ENCODE measurements at places on chromosomes 4 and X. TPM values are rescaled to one million over a fixed set of nuclear protein-coding genes. Genes with fewer than 3 reads are reported as not detected.

DNA sequence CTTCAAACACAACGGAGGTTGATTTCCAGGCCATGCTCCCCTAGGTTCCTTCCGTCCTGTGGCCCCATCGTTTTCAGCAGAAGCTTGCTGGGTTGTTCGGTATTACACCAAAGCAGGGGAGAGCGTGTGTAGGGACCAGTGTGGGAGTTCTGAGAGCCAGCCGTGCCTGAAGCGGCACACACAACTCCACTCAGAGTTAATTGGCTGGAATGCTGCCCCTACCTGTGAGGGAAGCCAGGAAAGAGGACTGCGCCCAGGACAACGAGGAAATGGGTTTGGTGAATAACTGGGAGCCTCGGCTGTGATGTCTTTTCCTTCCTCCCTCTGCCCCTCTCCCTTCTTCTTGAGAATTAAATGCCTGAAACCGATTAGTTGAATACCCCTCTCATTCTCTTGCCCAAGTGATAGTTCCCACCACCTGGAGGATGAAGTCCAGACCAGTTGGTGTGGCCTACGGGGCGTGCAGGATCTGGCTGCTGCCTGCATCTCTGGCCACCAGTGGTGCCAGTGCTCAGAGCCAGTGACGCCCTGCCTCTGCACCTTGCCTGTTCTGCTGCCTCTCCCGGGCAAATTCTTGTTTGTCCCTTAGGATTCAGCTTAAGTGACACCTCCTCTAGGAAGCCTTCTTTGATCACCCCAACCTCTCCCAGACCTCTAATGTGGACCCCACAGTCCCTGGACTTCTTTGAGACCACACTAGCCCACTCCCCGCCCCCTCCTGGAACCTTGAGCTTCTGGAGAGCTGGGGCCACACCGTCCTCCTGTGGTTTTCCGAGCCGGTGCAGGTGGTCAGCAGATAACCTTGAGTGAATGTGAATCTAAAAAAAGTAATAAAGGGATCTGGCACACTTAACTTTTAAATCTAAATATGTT lies 33.6 kb downstream of the TBC1D14 start:
- DNase-seq = no peak

GRCh38 chr4:142194905-142195304 lies 558.5 kb downstream of the IL15 start:
- DNase-seq = no peak

DNA sequence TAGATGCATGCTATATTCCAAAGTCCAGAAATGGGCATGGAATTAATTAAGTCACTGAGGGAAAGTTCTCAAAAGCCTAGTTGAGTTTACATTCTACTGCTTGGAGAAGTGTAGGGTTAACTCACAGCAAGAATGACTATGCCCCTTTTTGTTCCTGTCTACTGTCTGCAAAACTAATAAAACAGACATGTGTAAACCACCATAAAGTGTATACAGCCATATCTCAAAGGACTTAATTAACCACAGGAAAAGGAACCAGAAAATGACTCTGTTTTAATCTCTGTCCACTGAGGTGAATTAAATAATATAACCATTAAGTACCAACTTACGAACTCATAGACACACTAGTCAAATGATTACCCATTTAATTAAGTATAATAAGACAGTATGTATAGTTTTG lies 84.9 kb downstream of the PRDM5 start:
- DNase-seq = no peak

GRCh38 chrX:45347877-45348276 lies 147.2 kb upstream of the DIPK2B start:
- no peak for DNase-seq

- DNase-seq = no peak
Observed at GRCh38 chrX:45803383-45803921, 602.8 kb upstream of the DIPK2B start.

GRCh38 chrX:56802921-56803849 lies 74.1 kb downstream of the NBDY start:
- DNase-seq = peak; percentile 4

- no peak for DNase-seq
Observed at GRCh38 chrX:150848914-150849365, 49.5 kb downstream of the CD99L2 start.

DNA sequence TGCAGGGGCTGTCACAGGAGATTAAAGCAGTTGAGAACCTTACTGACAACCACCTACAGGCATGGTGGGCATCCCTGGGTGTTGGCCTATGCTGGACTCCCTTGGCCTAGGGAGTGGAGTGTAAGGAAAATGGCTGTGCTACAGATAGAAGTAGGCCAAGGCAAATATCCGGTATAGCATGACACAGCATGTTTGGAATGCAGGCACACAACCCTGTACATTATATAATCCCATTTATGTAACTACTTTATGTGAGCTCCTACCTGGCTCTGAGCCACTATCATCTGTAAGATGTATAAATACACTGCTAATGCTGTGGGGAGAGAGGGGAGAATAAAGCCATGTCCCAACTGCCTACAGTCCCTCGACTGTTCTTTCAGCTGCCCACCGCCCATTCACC lies 38.7 kb upstream of the KCTD8 start:
- DNase-seq = no peak

NDST3 gene
- polyA plus RNA-seq = 4.0 TPM

HSFX1 gene
- polyA plus RNA-seq = 2.1 TPM

Data from left renal pelvis (tissue), 4 donors.